ENCODE measurements at places on chromosomes 16 and 17. TPM values are rescaled to one million over a fixed set of nuclear protein-coding genes. Genes with fewer than 3 reads are reported as not detected.

DNA sequence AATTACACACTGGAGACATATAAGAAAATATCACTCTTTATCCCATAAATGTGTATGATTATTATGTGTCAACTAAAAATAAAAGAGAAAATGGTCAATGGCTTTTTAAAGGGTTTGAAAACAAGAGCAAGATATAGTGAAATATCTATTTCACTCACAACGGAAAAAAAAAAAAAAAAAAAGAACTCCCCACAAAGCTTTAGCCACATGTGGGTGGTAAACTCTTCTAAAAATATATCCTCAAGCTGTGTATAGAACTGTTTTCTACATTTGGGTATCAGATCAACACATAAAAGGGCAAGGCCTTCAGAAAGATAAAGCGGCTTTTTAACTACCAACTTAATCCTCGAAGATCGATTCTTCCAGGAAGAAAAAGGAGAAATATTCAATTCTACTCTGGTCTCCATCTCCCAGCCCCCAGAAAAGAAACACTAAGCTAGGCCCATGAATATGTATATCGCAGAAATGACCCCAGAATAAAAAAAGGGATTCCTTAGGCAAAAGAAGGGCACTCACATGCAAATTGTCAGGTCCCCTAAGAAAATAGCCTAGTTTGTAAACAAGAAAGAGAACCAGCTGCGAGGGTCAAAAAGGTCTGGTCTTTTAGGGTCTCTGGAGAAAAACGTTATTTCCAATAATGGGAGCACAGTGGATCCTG lies 4.4 kb downstream of the LITAF start:
- DNase-seq: no peak

- no peak for DNase-seq
These were observed 455.8 kb upstream of the MAF start for GRCh38 chr16:80056324-80056723.

DNA sequence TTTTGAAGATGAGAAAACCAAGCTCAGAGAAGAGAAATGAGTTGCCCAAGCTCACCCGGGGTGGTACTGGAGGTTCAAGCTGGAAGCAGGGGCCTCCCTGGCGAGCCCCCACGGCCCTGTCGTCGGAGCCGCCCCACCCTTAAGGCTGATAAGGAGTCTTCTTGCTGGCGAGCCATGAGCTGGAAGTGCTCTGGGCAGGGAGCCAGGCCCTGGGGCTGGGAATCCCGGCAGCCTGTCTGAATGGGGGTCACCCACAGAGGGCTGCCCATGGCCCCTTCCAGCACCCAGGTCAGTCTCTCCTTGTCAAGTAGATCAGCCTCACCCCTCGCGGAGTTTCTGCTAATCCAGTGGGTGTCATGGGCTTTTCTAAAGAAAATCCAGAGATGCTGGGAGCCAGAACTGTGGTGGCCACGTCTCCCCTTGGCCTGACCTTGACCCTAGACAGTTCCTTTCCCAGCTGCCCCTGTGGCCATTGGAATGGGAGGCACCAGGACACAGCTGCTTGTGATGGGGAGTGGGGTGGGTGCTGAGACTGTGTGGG lies 1.2 kb upstream of the P2RX1 start:
- DNase-seq: no peak

DNA sequence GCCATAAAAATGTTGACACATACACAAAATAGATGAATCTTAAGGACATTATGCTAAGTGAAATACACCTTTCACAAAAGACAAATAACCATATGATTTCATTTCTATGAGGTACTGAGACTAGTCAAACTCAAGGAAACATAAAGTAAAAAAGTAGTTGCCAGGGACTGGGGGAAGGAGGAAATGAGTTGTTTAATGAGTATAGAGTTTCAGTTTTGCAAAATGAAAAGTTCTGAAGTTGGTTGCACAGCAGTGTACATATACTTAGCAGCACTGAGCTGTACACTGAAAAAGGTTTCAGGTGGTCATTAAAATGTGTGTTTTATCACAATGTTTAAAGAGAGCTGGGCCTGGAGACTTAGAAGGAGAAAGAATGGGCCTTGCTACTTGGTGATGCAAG lies 4.7 kb upstream of the SLC13A2 start:
- no peak for DNase-seq

GRCh38 chr17:17476865-17477467 lies at the start of gene MED9:
TSS of gene MED9 (plus strand) at chr17:17477000. CDS start at chr17:17477042, 42 bp downstream.
- peak; percentile 96 for DNase-seq

DNA sequence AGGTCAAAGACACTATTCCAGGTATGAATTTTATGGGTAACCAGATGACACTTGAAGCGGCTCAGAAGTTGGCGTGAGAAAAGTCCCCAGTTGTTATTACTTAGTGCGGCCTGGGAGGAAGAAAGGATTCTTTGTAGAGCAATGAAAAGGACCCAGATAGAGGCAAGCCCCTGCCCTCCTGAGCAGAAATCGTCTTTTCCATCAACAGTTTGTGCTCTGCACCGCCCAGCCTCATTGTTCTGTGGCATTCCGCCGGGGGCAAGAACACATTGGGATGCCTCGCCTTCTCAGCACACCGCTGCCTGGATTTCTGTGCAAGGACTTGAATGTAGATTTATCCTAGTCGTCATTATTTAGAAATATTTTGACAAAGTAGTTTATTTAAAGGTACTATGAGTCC lies 32.7 kb upstream of the CRHR1 start:
- DNase-seq: no peak

DNA sequence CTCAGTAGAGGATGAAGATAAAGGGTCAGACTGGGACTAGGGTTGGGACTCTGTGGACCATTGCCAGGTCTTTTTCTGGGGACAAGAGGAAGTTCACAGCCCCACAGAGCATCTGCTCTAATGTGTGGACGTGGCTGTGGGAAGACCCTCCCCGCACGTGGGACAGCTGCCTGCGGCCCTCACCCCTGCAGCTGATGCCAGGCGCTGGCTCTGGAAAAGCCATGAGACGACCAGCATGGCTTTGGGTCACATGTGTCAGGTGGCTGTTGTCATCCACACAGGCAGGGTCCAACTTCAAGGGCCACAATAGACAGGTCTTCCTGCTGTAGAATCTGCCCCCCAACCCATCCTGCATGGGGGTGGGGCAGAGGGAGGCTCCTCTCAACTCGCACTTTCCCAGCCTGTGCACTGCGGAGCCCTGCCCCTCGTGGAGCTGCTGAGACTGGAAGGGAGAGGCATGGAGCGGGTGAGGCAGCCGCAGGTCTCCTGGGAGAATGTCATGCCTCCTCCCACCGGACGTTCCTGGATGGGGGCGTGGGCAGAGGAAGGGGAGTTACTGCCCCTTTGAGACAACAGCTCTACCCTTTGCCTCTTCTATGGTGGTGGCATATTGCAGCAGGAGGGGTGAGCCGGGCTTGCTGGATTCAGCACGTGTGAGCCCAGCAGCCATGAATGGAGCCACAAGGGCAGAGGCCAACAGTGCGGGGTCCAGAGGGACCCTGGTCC lies 53.4 kb downstream of the PIMREG start:
- no peak for DNase-seq

GRCh38 chr16:48187779-48188178 lies 32.0 kb upstream of the ABCC12 start:
- no peak for DNase-seq

DNA sequence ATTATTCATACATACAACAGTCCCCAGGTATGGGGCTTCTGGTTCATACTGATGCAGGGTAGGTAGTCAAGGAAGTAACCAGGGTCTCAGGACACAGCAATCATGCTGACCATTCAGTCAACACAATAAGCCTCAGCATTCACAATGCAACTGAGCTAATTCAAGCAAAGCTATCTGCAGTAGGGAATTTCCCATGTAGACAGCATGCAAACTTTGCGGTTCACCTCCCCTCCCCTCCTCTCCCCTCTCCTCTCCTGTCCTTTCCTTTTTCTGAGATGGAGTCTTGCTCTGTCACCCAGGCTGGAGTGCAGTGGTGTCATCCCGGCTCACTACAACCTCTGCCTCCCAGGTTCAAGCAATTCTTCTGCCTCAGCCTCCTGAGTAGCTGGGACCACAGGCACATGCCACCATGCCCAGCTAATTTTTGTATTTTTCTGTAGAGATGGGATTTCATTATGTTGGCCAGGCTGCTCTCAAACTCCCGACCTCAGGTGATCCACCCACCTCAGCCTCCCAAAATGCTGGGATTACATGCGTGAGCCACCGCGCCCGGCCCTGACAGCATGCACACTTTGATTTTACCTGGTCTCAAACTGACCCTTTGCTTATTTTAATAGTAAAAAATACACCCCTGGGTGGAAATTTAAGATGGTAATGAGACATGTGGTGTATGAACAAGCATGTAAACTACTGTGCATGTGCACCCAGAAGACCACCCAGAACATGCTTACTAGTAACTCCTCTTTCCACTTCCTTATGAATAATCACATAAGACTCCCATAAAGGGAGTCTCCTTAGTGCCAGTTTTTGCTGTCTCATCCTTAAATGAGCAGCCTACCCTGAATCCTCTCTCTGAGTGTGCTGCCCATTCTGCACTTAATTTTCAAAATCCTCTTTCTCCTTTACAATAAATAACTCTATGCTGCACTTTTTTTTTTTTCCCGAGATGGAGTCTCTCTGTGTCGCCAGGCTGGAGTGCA lies 9.3 kb upstream of the RNF135 start:
- DNase-seq: no peak

DNA sequence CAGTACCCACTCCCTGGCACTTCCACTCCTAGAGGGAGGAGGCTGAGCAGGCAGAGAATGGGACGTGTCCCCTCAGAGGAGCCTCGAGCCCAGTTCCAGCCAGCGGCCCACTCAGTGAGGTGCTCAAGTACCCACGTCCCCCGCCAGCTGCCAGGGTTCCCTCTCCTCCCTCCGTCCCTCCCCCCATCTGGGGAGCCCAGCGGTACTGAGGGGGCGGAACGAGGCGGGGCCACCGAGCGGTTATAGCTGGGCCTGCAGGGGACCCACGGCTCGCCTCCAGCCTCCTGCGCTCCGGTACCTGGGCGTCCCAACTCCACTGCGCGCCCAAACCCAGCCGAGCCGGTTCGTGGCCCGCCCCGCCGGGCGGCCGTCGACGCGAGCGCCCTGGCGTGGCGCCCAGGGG lies at the start of gene NPW:
NPW (plus strand) TSS at position 268 of the 403 bp plus-strand sequence.
- DNase-seq: peak; percentile 39

- DNase-seq: no peak
These were observed 232.0 kb downstream of the ENGASE start for GRCh38 chr17:79306424-79307318.

GRCh38 chr16:50323335-50324011 lies 45.3 kb downstream of the BRD7 start:
- no peak for DNase-seq

DNA sequence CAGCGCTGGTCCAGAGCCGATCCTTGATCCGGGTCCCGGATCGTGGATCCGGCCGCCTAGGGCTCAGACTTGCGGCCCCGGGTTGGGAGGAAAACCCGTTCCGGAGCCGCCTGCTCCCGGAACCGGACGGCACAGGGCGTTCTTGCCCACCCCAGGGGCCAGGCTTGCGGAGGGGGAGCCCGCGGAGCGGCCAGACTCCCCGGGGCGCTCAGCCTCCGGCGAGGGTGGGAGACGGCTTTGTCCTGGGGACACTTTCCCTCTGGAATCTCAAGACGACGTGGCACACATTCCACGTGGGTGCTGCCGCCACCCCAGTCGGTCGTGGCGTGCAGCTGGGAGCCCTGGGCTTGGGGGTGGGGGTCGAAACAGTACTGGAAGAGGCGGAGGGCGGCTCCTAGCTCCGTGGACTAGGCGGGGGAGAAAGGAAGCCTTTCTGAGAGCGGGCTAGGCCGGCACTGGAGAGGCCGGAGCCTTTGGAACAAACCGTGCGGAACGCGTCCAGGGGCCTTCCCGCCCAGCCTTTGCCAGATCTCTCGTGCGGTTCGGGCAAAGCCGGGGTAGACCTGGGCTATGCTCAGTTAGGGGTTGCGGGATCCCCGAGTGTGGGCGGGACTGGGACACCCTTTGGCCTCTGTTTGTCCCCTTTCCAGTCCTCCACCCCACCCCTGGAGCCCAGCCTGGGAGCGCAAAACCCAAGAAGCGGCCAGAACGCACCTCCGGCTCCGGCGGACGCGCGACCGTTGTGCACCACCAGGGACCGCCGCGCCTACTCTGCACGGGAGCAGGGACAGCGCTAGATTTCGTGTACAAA lies 26.5 kb downstream of the SREBF1 start:
- DNase-seq: peak; percentile 84

DNA sequence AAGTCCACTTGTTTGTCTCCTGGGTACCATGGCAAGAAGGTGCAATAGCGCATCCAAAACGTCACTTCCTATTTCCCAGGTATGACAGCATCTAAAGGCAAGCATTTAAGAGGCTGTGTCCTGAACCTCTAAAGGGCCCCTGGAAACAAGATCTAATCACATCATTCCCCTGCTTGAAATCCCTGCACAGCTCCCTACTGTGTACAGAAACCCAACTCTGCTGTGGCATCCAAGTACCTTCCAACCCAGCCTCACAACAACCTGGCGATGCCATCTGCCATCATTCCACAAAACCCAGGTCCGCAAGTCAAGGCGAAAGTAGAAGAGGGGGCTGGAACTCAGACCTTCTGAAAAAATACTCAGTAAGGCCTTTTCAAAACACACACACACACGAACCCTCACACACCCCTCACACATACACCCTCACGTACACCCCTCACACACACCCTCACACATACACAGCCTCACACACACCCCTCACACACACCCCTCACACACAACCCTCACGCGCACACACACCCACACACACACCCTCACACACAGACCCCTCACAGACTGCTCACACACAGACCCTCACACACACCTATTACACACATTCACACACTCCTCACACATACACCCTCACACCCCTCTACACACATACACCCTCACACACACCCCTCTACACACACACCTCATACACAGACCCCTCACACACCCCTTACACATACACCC lies 24.5 kb downstream of the C17orf67 start:
- DNase-seq: no peak

IGSF6 gene
- total RNA-seq: not detected

TBC1D3H gene
- 0.37 TPM for total RNA-seq

TPSG1 gene
- total RNA-seq: not detected

RSKR gene
- total RNA-seq: 44.5 TPM

RGS9 gene
- total RNA-seq: 2.4 TPM

SLFN12L gene
- not detected for total RNA-seq

OR2C1 gene
- not detected for total RNA-seq

SLFN14 gene
- not detected for total RNA-seq

NDE1 gene
- total RNA-seq: 12.4 TPM

All from glutamatergic neuron (in vitro differentiated cells).